ENCODE measurements at places on chromosomes 2 and 18.

DNA sequence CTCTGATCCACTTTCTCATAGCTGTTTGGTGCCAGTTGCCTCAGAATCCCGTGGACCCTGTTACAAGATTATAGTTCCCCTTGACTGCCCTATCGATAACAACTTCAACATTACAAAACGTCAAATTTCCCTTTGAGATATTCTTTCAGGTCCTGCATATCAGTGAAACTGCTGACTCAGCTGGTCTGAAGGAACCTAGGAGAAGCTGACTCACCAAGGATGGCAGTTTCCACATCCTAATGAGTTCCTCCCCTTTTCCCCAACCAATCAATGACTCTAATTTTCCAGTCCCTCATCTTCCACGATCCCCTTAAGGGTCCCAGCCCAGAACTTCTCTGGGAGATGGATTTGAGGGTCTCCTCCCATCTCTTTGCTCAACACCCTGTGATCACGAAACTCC is 27.6 kb upstream of the GNAL start:
- DNase-seq = no peak

DNA sequence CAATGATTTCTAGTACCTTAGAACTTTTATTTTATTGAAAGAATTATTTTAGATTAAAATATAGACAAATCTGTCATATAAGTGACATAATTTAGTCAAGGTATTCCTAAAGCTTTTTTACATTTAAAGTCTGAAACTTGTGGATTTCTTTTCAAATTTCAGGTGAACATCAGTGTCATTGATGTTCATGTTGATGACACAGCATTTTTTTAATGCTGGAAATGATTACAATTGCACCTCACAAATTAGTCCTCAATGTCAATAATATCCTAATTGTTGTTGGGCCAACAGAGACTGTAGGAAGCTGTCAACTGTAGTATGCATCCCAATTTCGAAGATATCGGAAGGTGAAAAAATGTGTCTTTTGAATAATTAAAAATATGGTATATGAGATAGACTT is 214.4 kb upstream of the ARL4C start:
- DNase-seq = no peak

- DNase-seq = no peak
Observed at GRCh38 chr2:206462240-206462854, 19.0 kb downstream of the ADAM23 start.

- DNase-seq = no peak
Observed at GRCh38 chr2:148255929-148256328, 235.0 kb downstream of the MBD5 start.

DNA sequence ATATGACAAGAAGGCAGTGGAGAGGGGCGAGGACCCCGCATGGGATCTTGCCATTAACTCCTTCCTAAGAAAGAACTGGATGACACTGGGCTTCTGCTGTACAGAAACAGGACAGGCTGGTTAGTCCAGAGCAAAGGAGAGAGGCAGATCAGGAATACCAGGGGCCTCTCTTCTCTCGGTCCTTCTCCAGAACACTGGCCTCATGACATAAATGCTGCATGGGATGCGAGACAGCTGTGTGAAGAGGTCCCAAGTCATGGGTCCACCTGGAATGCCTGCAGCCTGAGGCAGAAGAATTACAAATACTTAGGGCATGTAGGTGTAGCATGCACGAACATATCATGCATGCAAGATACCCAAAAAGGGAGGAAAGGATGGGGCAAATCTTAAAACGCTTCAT is 9.1 kb downstream of the MBOAT2 start:
- DNase-seq = no peak

GRCh38 chr2:14761118-14761517 is 128.6 kb downstream of the LRATD1 start:
- DNase-seq = no peak

GRCh38 chr2:182852801-182853200 is 13.6 kb downstream of the FRZB start:
- no peak for DNase-seq

DNA sequence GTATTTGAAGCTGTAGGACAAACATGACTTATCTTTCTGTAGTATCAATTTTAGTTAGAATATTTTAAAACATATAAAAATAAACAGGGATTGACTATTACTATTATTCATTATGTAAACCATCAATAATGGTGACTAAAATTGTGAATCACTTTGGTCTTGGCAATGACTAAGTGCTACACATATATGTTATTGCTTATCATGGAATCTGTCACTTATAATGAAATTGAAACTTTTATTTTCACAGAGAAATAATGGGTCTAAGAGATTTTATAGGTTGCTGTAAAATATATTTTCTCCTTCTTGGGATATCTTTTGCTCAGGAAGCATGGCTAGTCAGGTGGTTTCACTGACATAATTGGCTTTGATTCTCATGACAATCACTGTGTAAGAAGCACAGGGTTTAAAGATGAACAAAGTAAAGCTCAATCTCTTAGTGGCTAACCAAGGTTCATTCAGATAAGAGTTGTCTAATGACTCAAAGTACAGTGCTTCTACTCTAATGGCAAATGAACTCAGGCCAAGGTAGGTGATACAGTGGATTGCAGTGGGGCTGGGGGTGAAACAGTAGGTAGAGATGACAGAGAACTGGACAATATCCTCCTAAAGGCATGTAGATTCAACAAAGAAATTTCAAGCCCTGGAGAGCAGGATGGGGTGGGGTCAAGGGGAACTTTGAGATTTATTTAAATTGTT is 98.6 kb upstream of the FANCL start:
- no peak for DNase-seq

DNA sequence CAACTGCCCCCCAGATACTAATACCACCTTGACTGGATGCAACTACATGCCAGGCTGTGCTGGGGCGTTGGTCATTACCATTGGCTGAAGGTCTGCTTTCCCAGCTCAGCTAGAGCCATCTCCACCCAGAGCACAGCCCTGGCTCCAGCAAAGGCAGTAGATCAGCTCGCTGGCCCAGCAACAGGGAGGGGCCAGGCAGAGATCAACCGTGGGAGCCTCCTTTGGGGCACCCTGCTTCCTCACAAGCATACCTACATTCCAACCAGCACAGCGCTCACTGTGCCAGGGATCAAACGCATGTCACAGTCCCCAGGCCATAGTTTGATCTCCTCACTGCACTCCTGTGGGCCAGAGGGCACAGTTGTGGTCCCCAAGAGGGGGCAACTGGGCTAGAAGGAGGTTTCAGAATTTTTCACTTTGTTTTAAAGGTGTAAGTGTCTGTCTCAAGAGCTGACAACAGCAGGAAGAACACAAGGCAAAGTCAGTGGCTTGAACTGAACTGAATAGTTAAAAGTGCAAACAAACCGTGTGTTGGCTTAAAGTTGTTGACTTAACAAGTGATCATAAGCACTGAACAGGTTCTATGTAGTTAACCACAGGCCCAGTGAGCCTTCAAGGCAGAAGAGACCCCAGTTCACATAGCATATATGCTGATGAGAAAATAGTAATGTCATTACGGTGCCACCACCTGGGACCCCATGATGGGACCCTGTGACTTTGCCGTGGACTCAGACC is 70.1 kb upstream of the BZW1 start:
- DNase-seq = no peak

GRCh38 chr18:12308386-12309100 is 502 bp downstream of the TUBB6 start:
- DNase-seq = peak; percentile 51

- peak; percentile 52 for DNase-seq
Observed at GRCh38 chr2:171523088-171524017, 1.1 kb downstream of the CYBRD1 start.

- DNase-seq = peak; percentile 67
Observed at GRCh38 chr18:23135550-23136325, 453 bp downstream of the CABLES1 start.

DNA sequence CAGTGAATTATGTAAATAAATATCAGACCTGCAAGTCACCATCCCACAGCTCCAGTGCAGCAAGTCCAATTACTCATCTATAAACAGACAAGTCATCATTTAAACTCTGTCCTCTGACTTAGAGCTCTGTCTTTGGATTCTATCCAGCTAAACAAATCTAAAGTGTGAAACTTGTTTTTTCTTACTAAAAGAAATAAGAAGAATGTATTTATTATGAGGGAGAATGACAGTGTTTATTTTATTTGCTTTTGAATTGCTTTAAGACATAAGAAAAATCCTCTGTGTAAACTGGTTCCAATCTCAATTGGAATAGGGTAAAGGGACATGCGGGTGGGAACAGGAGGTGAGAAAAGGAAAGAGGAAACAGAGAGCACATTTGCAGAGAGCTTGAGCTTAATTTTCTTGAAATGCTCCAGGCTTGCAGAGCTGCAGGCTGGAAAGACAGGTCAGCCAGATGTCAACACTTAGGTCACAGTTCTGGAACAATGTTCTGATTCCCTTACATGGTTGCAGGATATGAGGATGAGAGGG is 355.8 kb downstream of the MEIS1 start:
- no peak for DNase-seq

DNA sequence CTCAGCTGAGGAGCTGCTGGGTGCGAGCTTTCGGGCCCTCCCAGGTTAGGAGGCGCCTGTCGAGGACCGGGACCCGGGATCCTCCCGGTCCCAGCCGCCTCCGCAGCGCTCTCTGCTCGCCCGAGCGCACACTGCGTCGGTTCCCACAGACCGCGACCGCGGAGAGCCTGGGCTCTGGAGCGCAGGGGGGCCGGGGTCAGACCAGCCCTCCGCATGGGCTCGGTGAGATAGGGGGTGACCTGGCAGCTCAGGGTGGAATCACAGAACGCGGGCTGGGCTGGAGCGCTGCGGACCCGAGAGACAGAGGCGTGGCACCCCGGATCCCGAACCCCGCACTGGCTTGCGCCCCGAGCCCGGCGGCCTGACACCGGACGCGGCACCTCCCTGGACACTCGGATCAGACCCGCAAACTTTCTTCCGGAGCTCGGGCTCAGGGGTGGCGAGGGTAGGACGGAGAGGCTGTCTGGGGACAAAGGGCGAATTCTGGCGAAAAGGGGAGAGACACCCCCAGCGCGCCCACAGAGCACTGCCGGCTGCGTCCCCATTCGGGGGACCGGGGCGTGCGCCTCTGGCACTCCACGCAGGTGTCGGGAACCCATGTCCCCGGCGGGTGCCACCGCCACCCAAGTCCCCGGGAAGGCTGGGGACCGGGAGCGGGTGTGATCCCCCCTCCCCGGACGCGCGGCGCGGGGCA is 612 bp downstream of the DIPK1C start:
- peak; percentile 34 for DNase-seq

GRCh38 chr2:229205704-229206103 is 65.4 kb downstream of the PID1 start:
- no peak for DNase-seq

- no peak for DNase-seq
Observed at GRCh38 chr2:59296279-59296678, 1055.2 kb upstream of the FANCL start.

DNA sequence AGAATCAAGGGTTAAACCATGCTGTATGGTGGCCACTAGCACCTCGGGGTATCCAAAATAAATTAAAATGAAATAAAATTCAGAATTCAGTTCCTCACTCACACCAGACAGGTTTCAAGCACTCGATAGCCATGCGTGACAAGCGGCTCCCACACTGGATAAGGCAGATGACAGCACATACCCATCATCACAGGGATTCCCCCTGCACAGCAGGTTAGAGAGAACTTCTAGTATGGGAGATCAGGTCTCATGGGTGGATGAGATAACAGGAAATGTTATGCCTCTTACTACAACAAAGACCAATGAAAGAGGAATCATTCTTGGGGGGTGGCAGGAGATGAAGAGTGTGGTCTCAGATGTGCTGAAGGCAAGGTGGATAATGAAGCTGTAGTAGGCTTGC is 121.9 kb upstream of the ACAA2 start:
- no peak for DNase-seq

GRCh38 chr2:17749753-17750438 is 3.7 kb downstream of the SMC6 start:
- no peak for DNase-seq

DNA sequence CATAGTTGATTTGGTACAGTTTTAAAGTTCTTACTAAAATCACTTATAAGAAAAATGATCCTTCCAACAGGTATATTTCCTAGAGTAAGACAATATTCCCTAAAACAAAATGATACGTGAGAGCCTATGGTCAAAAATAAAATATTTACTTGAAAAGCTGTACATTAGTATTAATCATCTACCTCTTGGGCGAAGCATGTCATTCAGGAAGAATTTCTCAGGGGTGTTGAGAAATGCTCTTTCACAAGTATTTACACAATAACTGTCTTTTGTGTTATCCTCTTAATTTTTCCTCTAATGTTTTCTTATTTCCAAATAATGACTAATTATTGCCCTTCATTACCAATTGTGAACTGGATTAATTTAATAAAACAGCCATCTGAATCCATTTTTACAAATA is 466.3 kb downstream of the SATB2 start:
- no peak for DNase-seq

DNA sequence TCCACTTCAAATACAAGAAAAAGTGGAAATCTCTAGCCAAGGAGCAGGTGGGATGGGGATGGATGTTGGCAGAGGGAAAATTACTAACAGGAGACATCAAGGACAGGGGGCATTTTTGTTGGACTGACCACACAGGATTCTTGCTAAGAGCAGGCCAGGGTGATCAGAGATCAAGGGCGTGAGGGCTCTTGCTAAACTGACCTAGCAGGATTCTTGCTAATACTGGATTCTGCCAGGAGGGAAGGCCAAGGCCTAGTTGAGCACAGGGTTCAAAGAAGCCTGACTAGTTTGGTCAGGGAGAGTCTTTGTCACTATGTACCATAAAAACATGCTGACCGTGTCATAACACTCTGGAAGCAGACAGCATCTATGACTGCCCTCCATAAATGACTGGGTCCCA is 442.7 kb downstream of the PID1 start:
- DNase-seq = no peak

- DNase-seq = no peak
Observed at GRCh38 chr2:126995621-126996377, 97.1 kb downstream of the TEX51 start.
